ENCODE measurements at places on chromosomes 13 and 19. TPM values are rescaled to one million over a fixed set of nuclear protein-coding genes. Genes with fewer than 3 reads are reported as not detected.

Gene ZNF565
- 7.3 TPM for total RNA-seq

Gene DZIP1
- total RNA-seq = 52.7 TPM

Gene PODNL1
- 2.5 TPM for total RNA-seq

Gene FLT3LG
- 7.9 TPM for total RNA-seq

Gene KIR2DL1
- total RNA-seq = not detected

Data from smooth muscle cell of trachea (primary cell).